Activated T-cell treated with anti-CD3 and anti-CD28 coated beads, Interleukin-2, amount 50 U/mL, for 48 hours (primary cell): ENCODE measurements at places on chromosomes 1 and 21.

- no peak for DNase-seq
Measured at GRCh38 chr1:206666954-206667665, 17.6 kb upstream of the MAPKAPK2 start.

DNA sequence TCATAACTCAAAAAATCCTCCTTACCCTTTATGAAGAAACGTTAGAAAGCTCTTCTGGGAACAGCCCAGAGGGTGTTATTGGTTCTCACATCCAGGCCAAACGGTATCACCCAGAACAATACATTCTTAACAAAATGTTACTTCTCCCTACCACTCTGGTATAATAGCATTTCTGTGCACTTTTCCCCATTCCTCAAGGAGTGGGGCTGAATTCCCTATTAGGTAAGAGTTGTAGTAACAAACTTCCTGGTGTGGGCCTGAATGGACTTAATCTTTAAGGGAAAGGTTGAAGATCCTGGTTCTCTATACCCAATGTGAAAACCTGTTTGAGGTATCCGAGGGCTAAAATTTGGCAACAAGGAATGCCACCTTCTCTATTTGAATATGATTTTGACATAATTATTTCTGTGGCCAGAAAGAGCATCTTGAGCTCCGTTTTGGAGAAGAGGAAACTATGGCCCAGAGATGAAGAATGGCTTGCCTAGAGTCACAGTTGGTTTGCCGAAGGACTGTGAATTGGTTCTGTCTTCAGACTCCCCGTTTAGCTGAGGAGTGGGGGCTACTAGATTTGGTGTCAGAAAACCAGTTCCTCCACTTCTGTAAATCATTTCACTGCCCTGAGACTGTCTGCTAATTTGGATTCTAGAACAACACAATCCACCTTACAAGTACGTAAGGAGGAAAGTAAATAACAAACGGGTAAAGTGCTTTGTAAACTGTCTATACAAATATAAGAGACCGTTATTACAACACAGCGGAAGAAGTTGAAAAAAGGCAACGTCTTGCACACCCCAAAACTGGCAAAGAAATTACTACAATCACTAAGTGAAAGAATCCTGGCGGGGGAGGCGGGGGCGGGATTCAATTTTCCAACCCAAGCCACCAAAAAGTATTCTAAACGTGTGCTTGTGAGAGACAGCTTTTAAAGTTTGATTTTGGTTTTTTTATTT is 2.3 kb downstream of the ANP32E start:
- peak; percentile 63 for DNase-seq

DNA sequence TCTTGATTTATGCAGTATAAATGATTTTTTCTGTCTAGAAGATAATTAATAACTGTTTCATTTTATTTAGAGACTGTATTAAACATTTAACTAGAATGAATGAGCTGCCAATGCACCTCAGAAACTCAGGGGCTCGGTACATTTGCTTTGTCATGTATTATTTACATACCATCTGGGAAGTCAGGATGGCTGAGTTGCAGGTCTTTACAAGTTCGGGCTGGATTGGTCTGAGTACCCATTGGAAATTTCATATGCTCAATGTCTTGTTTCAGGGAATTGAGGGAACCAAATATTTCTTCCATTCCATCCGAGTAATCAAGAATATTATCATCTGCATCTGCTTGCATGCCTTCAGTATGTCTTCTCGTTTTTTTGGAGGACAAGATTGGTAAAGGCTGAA is 221.7 kb downstream of the COL11A1 start:
- no peak for DNase-seq

DNA sequence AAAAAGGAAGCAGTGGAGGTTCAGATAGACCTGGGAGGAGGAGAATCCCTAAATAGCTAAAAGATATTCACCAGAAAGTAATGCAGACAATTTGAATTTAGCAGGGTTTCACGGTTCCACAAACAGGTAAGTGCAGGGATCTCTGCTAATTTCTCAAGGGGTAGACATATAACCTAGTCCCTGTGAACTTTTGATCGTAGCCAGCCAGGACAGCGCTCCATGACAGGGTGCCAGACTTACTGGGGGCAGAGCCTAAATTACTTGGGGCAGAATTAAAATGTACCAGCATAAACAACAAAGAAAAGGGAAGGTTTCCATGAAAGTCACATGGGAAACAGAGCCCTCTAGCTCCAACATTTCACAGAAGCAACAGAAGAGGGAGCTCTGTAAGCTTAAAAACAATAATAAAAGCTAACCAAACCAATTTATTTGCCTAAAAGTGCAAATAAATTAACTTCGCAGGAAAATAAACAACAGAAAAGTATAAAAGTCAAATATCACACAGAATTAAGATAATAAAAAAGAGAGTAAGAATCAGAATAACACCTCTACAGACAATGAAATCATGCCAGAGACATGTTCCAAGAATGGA is 198.3 kb downstream of the DUSP10 start:
- no peak for DNase-seq

GRCh38 chr1:21045351-21045750 is 131.3 kb downstream of the EIF4G3 start:
- no peak for DNase-seq

- no peak for DNase-seq
Measured at GRCh38 chr1:60989749-60990713, 92.3 kb upstream of the NFIA start.
